ENCODE measurements at places on chromosomes 6 and 20.

- no peak for DNase-seq
These were observed 24.2 kb upstream of the LAMP5 start for GRCh38 chr20:9490161-9490560.

GRCh38 chr6:12163149-12163548 is 127.0 kb upstream of the EDN1 start:
- peak; percentile 78 for DNase-seq

- DNase-seq: no peak
These were observed 903.9 kb upstream of the MAP3K7 start for GRCh38 chr6:91490671-91491301.

- DNase-seq: no peak
These were observed 108.9 kb upstream of the FOXO3 start for GRCh38 chr6:108451816-108452215.

- no peak for DNase-seq
These were observed 111.0 kb downstream of the PLCB1 start for GRCh38 chr20:8242827-8243724.

- no peak for DNase-seq
These were observed 46.1 kb upstream of the ADGRF5 start for GRCh38 chr6:46967826-46968349.
